ENCODE measurements at places on chromosomes 2 and 18. TPM values are rescaled to one million over a fixed set of nuclear protein-coding genes. Genes with fewer than 3 reads are reported as not detected.
A peak's percentile ranks its signal among the peaks of the same experiment; 100 is the strongest.

The DUSP2 gene
- 3.3 TPM for polyA plus RNA-seq

The MRPL30 gene
- 58.7 TPM for polyA plus RNA-seq

The NETO1 gene
- polyA plus RNA-seq = 0.59 TPM

The SPHKAP gene
- polyA plus RNA-seq = 1.4 TPM

- H3K36me3 ChIP-seq = no peaks in the 10 kb centered on the region
- no peaks in the 10 kb centered on the region for H3K27me3 ChIP-seq
- H3K27ac ChIP-seq = no peak overlapping the region
Observed at GRCh38 chr18:6504605-6505497, 90.1 kb upstream of the L3MBTL4 start.

DNA sequence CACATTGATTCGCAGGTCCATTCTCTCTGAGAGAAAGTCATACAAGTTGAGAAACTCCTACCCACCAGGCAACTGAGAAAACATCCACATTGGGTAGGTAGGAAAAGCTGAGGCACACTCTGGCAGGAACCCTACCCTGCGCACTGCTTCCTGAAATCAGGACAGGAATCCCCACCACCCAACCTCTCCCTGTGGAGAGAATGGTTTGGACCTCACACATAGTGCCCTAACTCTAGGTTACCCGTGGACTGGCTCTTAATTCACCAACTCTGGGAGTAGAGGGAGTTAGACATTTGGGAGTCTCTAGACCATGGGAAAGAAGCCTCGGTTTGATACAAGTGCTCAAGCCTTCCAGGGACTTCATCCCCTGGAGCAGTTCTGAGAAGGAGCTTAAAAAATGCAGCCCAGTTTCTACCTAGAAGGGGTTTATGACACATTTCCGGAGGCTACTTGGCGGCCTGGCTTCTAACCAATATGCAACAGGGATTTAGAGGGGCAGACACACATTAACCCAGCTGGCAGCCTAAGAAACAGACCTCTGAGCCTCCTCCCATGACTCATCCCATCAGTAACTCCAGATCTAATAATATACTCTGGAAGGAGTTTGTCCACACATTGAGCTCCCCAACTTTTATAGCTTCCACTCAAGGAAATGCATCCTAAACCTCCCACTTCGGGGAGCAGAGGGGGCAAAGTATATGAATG is 136.7 kb downstream of the EML6 start:
- H3K4me1 ChIP-seq = no peaks in the 10 kb centered on the region
- no peak overlapping the region for H3K4me3 ChIP-seq
- H3K36me3 ChIP-seq = no peaks in the 10 kb centered on the region
- H3K27ac ChIP-seq = no peak overlapping the region

DNA sequence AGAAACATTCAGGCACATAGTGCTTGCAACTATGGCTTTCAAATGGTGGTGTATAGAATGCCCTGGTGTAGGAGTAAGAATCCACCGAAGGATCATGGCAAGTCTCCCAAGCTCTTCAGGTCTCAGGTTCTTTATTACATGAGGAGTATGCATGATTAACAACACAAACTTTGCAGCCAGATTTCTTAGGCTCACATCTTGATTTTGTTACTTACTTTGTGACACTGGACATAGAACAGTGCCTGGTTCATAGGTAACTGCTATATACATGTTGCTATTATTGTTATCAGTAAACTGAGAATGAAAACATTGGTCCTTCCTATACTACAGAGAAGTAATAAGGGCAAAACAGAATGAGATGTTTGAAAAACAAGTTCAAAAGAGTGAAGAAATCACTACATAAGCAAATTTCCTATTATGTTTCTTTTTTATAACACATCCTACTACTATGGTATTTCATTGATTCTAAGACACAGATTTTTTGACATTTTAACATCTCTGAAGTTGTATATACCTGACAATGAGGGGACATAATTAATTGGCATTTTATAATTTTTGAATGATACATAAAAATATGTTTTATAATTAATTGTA is 284.9 kb downstream of the C1D start:
- H3K27ac ChIP-seq = no peak overlapping the region
- H3K27me3 ChIP-seq = no peaks in the 10 kb centered on the region
- H3K4me1 ChIP-seq = no peaks in the 10 kb centered on the region
- DNase-seq = no peak

DNA sequence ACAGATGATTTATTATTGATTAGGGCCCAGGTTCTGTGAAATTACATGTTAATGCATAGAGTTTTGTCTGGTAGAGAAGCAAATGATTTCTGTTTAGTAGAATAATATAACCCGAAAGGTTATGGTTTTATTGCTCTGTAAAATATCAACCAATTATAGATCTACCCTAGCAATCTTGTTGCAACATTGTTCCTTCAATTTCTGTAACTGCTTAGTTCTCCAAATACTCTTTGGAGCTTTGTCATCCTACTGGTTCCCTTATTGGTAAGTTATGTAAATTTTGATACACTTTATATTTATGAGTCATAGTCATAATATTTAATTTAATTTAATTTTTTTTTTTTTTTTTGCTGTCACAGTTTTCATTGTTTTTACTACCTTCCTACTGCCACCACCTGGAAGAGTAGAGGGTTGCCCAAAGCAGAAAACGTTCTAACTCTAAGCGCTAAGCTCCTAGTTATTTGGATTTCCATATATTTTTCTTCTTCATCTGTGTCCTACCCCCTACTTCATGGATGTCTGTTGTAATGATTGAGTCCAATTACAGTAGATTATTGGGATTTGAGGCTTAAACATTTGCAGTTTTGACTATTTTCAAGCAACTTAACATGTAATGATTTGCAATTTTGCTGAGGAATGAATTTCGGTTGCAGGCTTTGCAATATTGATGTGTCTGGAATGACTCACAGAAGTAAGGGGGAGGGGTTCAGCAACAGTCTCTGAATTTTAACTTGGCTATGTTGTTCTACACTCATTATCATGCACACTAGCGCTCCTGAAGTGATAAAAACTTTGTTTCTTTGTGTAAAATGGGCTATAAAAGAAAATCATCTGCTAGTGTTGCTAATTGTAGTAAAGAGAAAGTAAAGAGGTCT is 51.1 kb downstream of the NABP1 start:
- DNase-seq = no peak
- no peak overlapping the region for H3K27ac ChIP-seq
- no peaks in the 10 kb centered on the region for H3K36me3 ChIP-seq
- no peaks in the 10 kb centered on the region for H3K27me3 ChIP-seq
- no peak overlapping the region for H3K4me3 ChIP-seq

DNA sequence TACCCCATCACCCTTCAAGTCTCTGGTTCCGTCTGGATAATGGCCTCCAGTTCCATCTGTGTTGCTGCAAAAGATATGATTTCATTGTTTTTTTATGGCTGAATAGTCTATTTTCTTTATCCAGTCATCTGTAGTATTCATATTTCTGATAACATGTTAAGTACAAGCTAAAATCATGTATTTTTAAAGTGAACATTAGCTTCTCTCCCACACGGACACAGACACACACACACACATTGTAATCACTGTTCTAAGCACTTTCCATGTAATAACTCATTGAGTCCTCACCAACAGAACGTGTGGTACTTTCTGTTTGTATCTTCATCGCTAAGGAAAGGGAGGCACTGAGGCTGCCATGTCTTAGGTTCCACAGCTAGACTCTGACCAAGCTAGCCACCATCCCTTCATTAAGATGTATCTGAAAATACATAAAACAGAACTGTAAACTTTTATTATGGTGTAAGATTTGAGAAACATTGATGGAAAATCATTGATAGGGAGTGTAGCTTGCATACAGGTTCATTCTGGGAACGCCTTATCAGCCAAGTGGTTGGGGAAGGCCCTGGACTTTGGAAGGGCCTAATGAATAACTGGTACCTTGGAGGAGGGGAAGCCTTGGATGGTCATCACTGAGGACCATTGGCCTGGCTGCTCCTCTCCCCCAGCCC is 8.1 kb downstream of the NCK2 start:
- H3K4me3 ChIP-seq = no peak overlapping the region
- no peak for DNase-seq
- peaks cover 46% of the 10 kb centered on the region for H3K4me1 ChIP-seq
- no peak overlapping the region for H3K27ac ChIP-seq
- no peaks in the 10 kb centered on the region for H3K36me3 ChIP-seq

GRCh38 chr2:1742681-1743395 is 1.5 kb downstream of the PXDN start:
- H3K36me3 ChIP-seq = no peaks in the 10 kb centered on the region
- H3K4me1 ChIP-seq = no peaks in the 10 kb centered on the region
- H3K4me3 ChIP-seq = peak overlapping the region; percentile 57
- H3K27me3 ChIP-seq = peaks cover 39% of the 10 kb centered on the region
- peak; percentile 76 for DNase-seq

- no peak overlapping the region for H3K4me3 ChIP-seq
- no peaks in the 10 kb centered on the region for H3K27me3 ChIP-seq
- no peaks in the 10 kb centered on the region for H3K4me1 ChIP-seq
Observed at GRCh38 chr2:212554233-212554632, 15.6 kb upstream of the ERBB4 start.

DNA sequence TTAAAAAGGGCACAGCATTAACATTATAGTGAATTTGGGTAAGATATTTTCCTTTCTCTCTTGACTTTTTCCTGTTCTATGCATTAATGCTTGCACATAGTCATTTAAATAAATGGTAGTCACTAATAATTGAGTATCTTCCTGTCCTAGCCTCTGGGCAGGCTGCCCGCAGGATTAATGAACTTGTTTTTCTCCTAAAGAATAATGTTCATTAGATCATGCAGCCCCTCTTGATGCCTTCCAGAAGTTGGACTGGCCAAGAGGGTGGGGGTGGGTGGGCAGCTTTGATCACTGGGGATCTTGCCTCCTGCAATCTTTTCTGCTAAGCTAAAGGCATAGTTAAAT is 514.5 kb upstream of the CDH2 start:
- H3K36me3 ChIP-seq = no peaks in the 10 kb centered on the region
- no peaks in the 10 kb centered on the region for H3K4me1 ChIP-seq
- no peak overlapping the region for H3K4me3 ChIP-seq
- no peak for DNase-seq

DNA sequence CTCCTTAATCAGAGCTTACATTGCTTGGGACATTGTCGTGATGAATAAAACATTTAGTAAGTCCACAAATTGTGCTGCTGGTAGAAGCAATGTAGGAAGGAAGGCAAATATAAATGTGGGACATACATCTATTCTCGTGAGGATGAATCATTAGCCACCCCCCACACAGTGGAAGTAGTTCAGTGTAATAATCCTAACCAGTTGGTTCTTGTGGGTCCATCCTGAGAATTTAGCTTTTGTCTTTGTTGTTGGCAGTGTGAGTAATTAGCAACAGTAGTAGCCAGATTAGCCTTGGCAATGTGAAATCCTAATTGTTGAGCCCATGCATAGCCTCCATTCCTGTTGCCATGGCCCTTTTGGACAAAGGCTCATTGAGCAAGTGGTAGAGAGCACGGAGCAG is 532.1 kb downstream of the FBXO15 start:
- DNase-seq = no peak
- H3K27me3 ChIP-seq = no peaks in the 10 kb centered on the region
- no peak overlapping the region for H3K27ac ChIP-seq
- H3K36me3 ChIP-seq = no peaks in the 10 kb centered on the region
- no peaks in the 10 kb centered on the region for H3K4me1 ChIP-seq

DNA sequence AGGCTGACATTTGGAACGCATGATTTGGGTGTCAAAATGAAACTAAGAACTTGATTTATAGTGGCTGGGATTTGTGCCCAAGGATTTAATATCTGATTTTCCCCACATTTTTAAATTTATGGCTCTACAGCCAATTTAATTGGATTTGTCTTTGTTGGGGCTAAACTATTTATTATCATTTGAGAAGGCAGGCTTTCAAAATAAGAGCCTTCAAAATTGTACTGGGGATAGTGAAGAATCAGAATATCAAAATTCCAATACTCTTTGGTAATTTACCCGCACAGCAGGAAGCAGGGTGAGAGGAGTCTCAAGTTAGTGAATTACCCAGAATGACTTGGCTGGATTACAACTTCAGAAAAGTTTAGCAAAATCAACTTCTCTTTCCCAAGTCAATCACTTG is 278.1 kb downstream of the LRATD1 start:
- H3K27me3 ChIP-seq = no peaks in the 10 kb centered on the region
- H3K36me3 ChIP-seq = no peaks in the 10 kb centered on the region

- no peak for DNase-seq
- H3K27me3 ChIP-seq = no peaks in the 10 kb centered on the region
- H3K4me3 ChIP-seq = no peak overlapping the region
Observed at GRCh38 chr2:119255760-119256581, 32.3 kb downstream of the STEAP3 start.

DNA sequence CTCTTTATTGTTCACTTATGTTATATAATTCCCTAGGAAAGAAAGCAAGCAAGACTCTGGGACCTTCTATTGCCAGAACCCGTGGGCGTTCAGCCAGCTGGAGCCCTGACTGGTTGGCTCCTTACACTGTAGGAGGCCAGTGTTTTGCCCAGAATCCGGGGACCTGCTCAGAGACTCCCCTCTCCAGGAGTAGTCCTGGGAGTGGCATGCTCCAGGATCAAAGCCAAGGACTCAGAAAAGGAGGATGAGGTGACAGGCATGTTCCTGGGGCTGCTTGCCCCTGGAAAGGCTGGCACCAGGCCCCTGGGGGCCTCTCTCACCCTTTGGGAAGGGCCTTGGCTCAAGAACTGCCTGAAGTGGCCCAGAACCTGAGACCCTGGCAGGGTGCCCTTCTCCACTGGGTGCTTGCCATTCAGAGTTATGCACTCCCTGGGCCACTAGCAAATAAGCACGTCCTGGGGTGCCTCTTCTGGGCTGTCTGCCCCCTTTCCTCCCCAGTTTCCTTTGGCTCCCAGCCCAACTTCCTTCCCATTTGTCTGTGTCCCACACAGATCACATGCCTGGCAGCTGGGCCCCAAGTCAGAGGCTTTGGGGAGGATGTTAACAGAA is 19.6 kb upstream of the KIF3C start:
- no peaks in the 10 kb centered on the region for H3K27me3 ChIP-seq
- peaks cover 13% of the 10 kb centered on the region for H3K4me1 ChIP-seq
- DNase-seq = peak; percentile 61
- no peaks in the 10 kb centered on the region for H3K36me3 ChIP-seq
- H3K27ac ChIP-seq = peak overlapping the region; percentile 91

- DNase-seq = no peak
- H3K4me3 ChIP-seq = no peak overlapping the region
- H3K36me3 ChIP-seq = peaks cover 100% of the 10 kb centered on the region
- peaks cover 11% of the 10 kb centered on the region for H3K4me1 ChIP-seq
- no peaks in the 10 kb centered on the region for H3K27me3 ChIP-seq
Observed at GRCh38 chr2:128177315-128177714, 86.3 kb downstream of the UGGT1 start.

- H3K4me1 ChIP-seq = no peaks in the 10 kb centered on the region
- H3K27me3 ChIP-seq = no peaks in the 10 kb centered on the region
- H3K4me3 ChIP-seq = no peak overlapping the region
- no peak for DNase-seq
- H3K27ac ChIP-seq = no peak overlapping the region
Observed at GRCh38 chr2:184780944-184781343, 182.6 kb downstream of the ZNF804A start.
